Ecto neural progenitor cell (in vitro differentiated cells): ENCODE measurements at places on chromosomes 13 and 19.

DNA sequence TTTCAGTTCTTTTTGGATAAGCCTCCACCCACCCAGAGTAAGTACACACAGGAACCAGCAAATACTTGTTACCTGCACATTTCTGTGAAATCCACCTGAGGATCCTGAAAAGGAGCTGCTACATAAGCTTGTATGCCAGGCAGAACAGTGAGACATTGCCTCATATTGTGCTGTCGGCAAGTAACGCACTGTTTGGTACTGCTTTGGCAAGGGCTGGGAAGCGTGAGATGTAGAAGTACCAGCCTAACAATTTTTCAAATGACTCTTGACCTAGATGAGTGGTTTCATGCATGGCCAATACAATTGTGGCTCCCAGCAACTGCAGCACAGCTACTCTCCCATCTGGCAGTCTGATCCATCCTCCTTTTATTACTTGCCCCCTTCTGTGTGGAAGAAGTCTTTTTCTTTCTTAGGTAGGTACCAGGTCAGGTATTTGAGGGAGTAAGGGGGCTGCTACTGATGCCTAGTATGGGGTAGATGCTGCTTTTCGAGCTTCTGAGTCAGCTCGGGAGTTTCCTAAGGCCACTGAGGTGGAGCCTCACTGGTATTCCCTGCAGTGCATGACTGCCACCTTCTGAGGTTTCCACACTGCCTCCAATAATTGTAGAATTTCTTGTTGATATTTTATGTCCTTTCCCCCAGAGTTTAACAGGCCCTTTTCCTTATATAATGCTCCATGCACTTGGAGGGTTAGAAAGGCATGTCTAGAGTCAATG lies 52.2 kb downstream of the ZNF737 start:
- DNase-seq, result no peak

DNA sequence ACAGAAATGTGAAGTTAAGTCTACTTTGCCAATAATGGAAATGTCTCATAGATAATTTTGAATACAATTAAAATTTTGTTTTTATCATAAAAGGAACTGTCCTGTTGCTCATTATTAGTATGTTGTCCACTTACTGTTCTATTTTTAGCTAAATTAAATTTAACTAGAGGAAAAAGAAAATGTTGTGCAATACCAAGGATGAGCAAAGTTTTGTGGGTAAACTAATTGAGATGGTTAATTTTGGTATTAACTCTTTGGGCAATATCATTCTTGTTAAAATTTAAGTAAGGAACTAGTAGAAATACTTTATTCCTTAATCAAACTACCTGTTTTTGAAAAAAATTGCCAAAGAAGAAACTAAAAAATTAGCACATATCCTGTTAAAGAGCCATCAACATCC lies 43.5 kb downstream of the SOX1 start:
- DNase-seq, result no peak

- no peak for DNase-seq
These were observed 1585.4 kb downstream of the EFNB2 start for GRCh38 chr13:104949840-104950740.

GRCh38 chr13:97384371-97384770 lies 49.6 kb upstream of the RAP2A start:
- DNase-seq, result no peak

- no peak for DNase-seq
These were observed 325.1 kb downstream of the DCT start for GRCh38 chr13:94154367-94154766.
